ENCODE measurements at places on chromosomes 1 and 21.

DNA sequence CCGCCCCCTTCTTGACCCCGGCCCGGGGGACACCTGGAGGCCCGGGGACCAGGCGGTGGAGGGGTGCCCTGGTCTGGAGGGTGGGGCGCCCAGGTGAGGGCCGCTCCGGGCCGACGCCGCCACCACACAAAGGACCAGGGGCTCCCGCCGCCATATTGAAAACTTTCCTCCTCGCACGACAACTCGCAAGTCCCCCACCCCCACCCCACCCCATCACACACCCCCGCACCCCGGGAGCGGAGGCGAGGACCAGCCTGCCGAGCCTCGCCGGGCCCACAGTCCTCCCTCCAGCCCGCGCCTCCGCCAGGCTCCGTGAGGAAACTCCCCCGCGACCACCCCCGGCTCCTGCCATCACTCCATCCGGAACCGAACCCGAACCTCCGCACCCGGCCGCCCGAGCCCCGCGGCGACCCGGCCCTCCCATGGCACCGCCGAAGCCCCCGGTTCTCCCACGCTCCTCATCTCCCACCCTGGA, 733 bp downstream of the KDM5B start:
- DNase-seq = no peak

DNA sequence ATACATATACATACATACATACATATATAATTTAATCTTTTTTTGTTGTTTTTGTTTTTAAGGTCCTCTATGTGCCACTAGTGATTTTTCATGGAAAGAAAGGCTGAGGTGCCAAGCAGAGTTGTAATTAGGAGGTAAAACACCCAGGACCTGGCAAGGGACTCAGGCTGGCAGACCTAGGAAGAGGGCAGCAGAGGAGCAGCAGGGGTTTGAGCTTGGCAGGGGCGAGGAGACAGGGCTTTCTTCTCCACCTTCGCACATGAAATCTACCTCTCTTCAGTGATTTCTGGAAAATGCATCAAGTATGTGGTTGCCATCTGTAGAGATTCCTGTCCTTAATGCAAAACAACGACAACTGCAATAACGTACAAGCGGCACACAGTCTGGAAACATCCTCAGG, 31.9 kb downstream of the DDAH1 start:
- DNase-seq = no peak

- no peak for DNase-seq
Measured at GRCh38 chr1:10903821-10904220, 107.4 kb upstream of the CASZ1 start.

DNA sequence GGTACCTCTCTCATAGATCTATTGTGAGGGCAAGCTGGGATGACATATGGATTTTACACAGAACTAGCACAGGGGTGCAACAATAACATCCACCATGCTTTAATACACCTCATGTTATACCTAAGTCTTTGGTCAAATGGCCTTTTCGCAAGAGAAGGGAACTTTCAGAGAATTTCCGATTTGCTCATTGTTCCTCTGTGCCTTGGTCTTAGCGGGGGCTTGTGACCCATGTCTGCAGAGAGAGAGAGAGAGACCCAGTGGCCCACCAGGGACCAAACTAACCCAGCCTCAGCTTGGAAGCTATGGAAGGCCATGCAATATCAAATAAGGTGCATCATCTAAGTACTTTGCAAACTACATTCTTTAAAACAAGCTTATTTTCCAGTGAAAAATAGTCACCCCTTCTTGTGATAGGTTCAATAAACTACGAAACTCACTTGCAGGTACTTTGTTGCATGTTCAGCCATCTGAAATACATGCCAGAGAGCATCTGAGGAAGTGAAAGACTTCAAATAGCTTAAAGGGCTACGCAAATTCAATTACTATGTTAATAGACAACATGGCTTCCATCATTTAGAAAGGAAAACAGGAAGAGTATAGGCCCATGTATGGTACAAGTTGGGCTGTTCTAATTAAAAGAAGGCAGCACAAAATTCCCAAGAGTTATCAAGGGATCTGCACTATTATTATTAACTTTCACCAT, 100.7 kb downstream of the KCNN3 start:
- no peak for DNase-seq

- DNase-seq = no peak
Measured at GRCh38 chr1:244860914-244861610, 3.3 kb downstream of the HNRNPU start.

GRCh38 chr21:28627261-28627660, 365.4 kb downstream of the LTN1 start:
- DNase-seq = no peak
